ENCODE measurements at places on chromosomes 3 and 15.
A peak's percentile ranks its signal among the peaks of the same experiment; 100 is the strongest.

- DNase-seq: no peak
Measured at GRCh38 chr3:43183456-43183855, 77.6 kb upstream of the POMGNT2 start.

- no peak for DNase-seq
Measured at GRCh38 chr3:146529021-146529420, 15.4 kb downstream of the PLSCR1 start.

DNA sequence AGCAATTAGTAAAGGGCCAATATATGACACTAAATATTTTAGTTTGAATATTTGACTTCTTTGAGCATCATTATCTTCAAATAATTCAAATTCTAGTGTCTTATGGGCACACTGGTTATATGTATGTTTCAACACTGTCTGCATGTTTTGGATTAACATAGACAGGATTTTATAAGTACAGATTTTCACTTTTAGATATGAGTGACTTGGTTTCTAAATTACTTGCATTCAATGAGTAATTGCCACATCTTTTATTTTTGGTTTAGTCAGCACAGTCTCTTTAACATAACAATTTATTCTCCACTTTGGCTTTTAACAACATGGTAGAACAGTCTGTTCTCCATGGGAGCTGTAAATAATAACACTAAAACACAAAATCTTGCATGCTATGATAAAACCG, 674.8 kb downstream of the TBL1XR1 start:
- DNase-seq: no peak

DNA sequence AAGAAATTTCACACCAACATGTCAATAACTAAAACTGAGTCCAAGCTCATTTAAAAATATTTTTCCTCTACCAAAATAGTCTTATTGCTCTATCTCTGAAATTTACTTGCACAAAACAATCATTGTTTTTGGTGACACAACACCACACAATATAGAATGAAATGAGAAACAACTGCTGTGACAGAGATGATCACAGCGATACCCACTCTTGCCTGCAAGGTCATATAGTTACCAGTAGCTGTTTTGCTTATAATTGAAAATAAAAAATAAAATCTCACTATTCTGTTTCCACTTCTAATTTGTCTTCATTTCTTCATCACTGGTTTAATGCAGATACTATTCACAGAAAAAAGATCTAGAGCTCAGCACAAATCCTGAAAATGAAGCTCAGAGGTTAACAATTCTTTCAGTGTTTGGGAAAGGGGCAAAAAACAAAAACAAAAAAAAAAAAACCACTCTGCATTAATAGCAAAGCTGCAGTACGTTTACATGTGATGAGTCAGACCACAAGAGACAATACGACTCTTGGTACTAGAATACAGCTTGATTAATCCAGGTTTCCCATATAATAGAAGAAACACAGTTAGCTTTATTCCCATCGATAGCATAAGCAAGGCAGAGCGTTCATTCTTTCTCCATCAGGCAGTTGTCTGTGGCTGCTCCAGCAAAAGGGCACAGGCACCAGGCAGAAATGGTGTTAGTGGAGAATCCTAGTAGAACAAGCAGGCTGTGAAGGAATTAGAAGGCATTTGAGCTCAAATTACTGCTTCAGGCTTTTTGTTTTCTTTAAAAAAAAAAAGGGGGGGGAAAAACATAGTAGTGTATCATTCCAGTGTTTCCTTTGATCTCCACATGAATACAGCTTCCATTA, 773 bp downstream of the ANKRD28 start:
- peak; percentile 71 for DNase-seq

DNA sequence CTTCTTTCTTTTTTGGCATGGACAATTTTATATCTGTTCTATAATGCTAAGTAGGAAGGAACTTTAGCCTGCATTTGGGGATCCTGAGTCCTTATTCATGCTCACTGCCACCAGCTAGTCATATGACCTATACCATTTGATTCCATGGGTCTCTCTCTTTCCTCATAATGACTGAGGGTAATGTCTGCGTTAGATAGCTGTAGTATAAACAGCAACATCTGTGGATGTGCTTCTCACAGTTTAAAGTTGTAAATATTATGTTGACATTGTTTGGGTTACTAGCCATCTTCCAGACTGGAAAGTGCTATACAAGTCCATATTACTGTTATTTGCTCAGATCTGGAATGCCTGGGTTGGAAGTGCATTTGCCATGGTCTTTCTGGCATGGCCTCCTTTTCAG, 274.9 kb upstream of the SEMA6D start:
- DNase-seq: no peak

DNA sequence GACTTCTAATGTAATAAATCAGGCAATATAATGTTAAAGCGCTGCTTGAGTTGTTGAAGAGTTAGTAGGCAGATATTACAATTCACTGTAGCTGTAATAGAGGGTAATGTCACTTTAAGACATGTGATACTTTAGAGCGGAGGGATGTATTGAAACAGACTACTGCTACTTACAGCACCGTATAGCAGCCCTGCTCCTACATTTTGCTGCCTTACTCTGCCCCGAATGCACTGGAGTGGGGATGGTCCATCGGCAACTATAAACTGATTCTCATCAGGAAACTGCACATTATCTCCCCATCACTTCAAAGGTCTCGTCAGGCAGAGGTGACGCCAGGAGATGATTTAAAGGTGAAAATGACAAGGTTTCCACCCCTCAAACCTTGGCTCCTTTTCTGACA, 349.7 kb upstream of the SUCLG2 start:
- DNase-seq: no peak

DNA sequence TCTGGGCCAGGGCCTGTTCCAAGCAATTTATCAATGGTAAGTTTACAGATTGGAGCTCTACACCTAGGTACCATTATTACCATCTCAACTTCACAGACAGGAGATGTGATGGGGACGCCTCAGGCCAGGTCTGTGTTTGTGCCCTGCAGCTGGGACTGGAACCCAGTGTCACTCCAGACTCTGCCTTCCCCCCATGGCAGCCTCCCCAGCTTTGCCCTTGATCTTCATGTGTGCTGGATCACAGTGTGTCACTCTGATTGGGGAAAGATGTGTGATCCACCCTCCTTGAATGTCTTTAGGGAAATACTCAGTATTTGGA, 59.6 kb downstream of the MGLL start:
- DNase-seq: no peak

DNA sequence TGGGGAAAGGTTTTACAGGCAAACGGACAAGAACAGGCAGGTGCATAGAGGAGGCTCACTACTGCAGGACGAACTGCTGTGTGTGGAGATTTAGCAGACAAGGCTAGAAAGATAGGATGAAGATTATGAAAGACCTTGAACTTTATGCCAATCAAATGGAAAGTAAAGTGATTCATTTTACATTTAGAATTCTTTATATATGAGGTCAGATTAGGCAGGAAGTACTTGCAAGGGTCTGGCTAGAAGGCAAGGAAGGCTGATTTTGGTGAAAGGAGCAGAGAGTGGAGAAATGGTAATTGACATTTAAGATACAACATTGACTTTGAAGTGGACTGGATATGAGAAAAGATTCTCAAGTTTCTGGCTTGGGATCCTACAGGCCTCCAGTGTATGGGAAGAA, 33.6 kb downstream of the PLSCR4 start:
- DNase-seq: peak; percentile 2

- no peak for DNase-seq
Measured at GRCh38 chr3:31851278-31851677, 129.8 kb downstream of the OSBPL10 start.

DNA sequence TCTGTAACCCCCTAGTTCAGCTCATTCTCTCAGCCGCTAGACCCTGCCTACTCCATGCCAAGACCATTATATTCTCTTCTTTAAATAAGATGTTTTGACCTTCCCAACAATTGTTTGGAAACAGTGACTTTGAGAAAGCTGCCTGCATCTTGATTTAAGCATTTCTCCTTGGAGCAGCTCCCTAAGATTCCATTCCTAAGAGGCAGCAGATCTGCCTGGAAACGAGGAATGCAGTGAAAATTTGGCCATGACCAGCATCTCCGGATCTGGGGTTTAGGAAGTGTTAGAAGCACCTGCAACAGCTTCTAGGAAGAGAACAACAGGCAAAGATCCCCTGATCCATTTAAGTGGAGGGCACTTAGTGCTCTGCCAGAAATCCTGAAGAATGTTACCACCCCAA, 235.7 kb downstream of the NTRK3 start:
- DNase-seq: no peak
